ENCODE measurements at places on chromosomes 13 and 19.

DNA sequence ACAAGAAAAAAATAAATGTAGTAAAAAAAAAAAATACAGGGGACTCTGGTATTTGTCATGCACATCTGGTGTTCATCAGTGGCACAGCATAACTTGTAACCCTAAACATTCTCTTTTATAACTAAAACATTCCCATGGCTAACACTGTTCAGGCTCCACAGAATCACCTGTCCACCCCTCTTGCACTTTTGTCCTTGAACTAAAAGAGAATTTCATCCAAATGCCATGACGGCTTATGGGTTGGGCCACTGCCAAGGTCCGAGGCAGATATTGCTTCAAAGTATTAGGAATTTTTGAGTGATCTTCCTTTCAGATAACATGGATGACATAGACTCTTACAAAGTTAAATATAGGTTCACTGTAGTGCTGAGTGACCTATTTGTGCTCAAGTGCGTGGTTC lies 25.7 kb upstream of the SERP2 start:
- no peak for DNase-seq

DNA sequence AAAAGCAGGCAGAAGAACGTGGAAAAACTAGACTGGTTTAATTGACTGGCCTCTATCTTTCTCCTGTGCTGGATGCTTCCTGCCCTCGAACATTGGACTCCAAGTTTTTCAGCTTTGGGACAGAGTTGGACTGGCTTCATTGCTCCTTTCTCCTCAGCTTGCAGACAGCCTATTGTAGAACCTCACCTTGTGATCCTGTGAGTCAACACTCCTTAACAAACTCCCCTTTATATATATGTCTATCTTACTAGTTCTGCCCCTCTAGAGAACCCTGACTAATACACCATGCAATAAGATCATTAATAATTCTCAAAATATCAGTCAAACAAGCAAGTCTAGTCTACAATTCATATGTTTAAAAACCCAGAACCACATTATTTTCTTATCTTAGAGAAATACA lies 662.4 kb downstream of the TBC1D4 start:
- no peak for DNase-seq

GRCh38 chr13:29471551-29471950 lies 123.9 kb downstream of the SLC7A1 start:
- no peak for DNase-seq

GRCh38 chr13:87122551-87122950 lies 548.6 kb upstream of the SLITRK5 start:
- DNase-seq = no peak

GRCh38 chr19:17424743-17425365 lies 5.0 kb downstream of the MVB12A start:
- no peak for DNase-seq

- DNase-seq = no peak
These were observed 1.4 kb downstream of the GRIN3B start for GRCh38 chr19:1001538-1002166.

DNA sequence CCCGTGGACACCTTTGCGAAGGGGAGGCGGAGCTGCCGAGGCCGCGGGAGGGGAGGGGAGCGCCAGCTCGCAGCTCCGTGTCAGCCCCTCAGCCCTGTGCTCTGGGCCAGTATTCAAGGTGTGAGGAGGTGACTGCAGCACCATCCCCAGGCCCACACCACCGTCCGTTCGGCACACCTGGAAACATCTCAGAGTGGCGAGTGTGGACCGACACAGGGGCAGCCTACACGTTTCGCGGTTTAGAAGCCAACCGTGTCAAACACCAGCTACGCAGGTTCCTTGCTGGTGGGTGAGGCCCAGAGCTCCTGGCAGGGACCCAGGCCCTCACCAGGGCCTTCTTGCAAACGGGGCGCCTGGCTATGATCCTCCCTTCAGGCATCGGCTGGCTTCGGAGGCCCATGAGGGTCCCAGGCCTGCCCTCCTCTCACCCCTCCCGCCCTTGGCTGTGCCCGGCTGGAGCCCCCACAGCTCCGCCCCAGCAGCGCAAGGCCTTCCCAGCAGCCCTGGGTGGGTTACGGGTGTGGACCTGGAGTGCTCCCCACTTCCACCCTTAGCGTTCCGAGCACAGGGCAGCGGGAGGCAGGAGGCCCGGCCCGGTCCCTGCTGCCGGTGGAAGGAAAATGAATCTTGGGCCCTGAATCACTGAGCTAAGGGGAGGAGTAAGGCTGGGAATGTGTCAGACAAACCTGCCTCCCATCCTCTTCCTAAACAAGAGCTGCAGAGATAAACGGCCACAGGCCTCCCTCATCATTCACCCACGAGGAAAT lies 1.2 kb downstream of the C13orf46 start:
- no peak for DNase-seq

Data from glomerular endothelial cell (primary cell).